NCI-H2107 (cell line): ENCODE measurements at places on chromosomes 1 and 21.

GRCh38 chr1:201098992-201099677 lies 13.1 kb downstream of the CACNA1S start:
- no peak for DNase-seq

GRCh38 chr1:145730900-145731299 lies 11.6 kb downstream of the CD160 start:
- no peak for DNase-seq

- no peak for DNase-seq
These were observed 43.1 kb downstream of the CD55 start for GRCh38 chr1:207364614-207365013.

GRCh38 chr1:65253800-65254319 lies 55.5 kb upstream of the DNAJC6 start:
- no peak for DNase-seq

GRCh38 chr1:27009601-27010197 lies 3.0 kb downstream of the TENT5B start:
- DNase-seq: no peak

- no peak for DNase-seq
These were observed 8.8 kb upstream of the TGFB2 start for GRCh38 chr1:218336328-218336727.

GRCh38 chr1:197029749-197030148 lies 37.3 kb downstream of the F13B start:
- DNase-seq: no peak

DNA sequence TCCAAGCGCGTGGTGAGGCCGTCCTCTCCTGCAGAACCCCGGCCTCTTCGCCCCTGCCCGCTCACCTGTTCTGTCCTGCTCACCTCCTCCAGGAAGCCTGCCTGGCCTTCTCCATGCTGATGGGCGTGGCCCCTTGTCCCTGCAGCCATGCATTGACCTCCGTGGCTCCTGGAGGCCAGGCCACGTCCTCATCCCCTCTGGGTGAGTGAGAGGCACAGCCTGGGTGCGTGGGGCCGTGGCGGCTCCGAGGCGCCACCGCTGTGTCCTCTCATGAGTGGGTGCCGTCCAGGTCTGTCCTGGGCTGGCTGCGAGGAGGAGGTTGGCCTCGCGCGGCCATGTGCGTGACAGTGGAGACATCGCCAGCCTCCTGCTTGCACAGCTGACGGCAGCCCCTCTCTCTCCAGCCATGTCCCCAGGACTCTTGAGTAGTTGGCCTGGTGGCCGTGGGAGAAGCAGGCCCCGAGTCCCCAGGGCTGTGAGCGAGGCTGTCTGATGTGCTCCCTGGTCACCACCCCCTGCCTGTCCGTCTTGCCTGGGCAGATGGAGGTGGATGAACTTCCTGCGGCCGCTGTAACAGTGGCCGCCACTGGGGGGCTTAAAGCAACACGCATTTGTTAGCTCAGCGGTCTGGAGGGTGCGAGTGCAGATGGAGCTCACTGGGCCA lies 58.1 kb downstream of the PRKCZ start:
- DNase-seq: no peak

- DNase-seq: no peak
These were observed 58.9 kb downstream of the RHOU start for GRCh38 chr1:228794173-228794572.

GRCh38 chr1:22122273-22123070 lies 20.4 kb downstream of the WNT4 start:
- DNase-seq: no peak

GRCh38 chr1:2385606-2386280 lies 5.6 kb downstream of the MORN1 start:
- no peak for DNase-seq

GRCh38 chr1:234892642-234893041 lies 236.0 kb downstream of the TOMM20 start:
- DNase-seq: no peak

DNA sequence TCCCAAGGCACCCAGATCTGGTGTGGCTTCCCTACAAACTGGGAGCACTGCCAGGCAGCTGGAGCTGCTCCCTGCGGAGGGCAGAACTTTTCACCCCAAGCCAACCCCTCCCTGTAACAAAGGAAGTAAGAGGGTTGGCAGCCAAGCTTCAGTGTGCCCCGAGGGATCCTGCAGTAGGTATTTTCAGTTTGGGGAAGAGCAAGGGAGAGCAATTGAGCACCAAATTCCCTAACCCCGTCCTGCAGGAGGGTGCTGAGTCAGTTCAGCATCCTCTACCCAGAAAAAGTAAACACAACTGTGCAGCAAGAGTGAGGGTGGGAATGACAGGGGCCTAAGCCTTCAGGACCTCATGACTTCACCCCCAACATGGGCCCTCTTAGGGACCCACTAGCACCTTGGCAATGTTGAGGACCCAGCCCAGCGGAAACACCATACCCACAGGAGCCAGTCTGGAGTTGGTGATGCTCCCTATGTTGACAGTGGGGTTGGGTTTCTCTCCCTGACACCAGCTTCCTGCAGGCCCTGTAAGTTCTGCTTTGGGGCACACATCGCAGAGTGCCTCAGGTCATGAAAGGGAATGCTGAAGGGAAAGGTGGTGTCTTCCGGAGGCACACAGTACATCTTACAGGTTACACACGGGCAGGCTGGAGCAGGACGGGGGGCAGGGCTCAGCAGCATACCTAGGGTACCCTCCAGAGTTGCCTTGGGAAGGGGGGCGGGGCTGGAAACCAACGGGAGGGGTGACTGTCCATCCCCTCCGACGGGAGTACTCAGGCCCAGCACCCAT lies 14.8 kb downstream of the SH3BP5L start:
- no peak for DNase-seq

- DNase-seq: no peak
These were observed 13.9 kb downstream of the CACHD1 start for GRCh38 chr1:64483731-64484414.

DNA sequence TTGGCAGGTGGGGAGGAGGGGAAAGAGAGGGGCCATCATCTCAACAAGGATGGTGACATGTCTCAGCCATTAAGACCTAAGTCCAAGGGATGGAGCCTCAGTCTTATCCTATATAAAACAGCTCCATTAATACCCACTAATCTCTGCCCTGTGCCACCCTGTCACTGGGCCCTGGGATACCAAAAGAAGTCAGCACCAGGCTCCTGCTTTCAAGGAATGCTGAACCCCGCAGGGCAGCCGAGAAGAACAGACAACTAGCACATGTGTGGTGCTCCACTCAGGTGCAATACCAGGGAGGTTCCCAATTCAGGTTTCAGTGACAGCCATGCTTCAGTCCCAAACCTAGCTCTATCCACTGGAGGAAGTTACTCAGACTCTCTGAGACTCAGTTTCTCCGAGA lies 128.4 kb downstream of the GRIK3 start:
- no peak for DNase-seq

- DNase-seq: no peak
These were observed 388.6 kb downstream of the RWDD3 start for GRCh38 chr1:95622609-95623008.

GRCh38 chr1:84795966-84796600 lies 96.9 kb downstream of the LPAR3 start:
- no peak for DNase-seq

GRCh38 chr1:168623831-168624230 lies 47.4 kb downstream of the XCL1 start:
- DNase-seq: no peak
